ENCODE measurements at places on chromosomes 3 and 15.

GRCh38 chr15:29986946-29987345 lies 95.8 kb upstream of the GOLGA8J start:
- DNase-seq = no peak

- DNase-seq = no peak
Measured at GRCh38 chr3:35291471-35292236, 347.7 kb upstream of the ARPP21 start.

DNA sequence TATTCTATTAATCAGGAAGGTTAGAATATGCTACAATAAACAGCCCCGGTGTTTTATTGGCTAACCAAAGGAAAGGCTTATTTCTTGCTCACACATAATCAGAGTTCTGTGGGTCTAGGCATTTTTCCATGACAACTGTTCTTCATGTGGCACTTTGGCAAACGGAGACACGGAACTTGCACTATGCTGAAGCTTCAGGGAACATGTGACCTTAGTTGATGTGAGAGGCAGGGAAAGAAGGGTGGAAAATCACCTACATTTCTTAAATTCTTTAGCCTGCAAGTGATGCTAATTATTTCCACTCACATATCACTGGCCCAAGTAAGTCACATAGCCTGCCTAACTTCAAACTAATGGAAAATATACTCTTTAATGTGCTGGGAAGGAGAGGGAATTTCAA lies 344.6 kb downstream of the SV2B start:
- DNase-seq = no peak

GRCh38 chr3:190541008-190541407 lies 27.1 kb downstream of the IL1RAP start:
- DNase-seq = no peak

GRCh38 chr3:174957081-174957480 lies 97.9 kb downstream of the NAALADL2 start:
- DNase-seq = no peak

DNA sequence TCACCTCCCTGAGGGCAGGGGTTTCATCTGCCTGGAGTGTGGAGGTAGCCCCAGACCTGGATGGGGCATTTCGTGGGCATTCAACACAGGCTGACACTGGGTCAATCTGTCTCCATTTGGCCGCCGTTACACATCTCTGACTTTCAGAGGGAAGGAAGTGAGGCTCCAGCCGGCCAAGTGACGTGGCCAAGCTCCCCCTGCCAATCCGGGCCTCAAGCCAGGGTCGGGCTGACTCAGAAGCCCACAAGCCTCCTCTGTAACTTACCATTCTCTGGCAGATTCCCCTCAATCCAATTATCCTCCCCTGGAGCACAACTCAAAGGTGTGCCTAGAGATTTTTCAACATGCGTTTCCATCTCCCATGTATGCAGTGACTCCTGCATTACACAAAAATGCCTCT lies 227.6 kb downstream of the KLF13 start:
- no peak for DNase-seq

DNA sequence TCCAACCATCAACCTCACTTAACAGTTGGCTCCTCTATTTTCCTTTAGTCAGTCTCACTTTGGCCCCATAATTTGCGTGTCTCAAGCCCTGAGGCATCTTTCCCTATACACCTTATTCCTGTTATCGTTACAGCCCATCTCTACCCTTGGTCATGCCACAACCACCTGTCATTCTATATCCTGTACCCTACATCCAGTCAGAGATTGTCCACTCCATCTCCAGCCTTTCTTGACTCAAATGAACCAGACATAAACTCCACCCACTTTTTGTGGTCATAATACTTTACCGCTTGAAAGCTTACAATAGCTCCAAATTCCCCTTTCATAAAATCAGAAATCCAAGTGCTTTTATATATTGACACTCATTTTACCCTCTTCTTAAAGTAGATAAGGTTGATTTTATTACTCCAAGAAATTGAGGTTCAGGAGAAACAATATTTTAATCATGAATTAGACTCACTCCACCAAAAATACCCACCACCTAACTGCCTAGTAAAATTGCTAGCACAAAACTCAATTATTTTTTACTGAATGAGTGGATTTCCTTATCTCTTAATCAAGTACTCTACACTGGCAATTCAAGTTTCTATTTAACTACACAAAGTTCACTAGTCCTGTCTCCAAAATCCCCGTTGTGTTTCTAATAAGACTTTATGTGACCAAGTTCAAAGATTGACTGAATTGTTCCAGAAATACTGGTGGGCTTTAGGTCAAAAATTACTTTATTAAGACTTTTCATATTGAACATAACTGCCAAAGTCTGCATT lies 9.1 kb downstream of the CCR4 start:
- DNase-seq = no peak

DNA sequence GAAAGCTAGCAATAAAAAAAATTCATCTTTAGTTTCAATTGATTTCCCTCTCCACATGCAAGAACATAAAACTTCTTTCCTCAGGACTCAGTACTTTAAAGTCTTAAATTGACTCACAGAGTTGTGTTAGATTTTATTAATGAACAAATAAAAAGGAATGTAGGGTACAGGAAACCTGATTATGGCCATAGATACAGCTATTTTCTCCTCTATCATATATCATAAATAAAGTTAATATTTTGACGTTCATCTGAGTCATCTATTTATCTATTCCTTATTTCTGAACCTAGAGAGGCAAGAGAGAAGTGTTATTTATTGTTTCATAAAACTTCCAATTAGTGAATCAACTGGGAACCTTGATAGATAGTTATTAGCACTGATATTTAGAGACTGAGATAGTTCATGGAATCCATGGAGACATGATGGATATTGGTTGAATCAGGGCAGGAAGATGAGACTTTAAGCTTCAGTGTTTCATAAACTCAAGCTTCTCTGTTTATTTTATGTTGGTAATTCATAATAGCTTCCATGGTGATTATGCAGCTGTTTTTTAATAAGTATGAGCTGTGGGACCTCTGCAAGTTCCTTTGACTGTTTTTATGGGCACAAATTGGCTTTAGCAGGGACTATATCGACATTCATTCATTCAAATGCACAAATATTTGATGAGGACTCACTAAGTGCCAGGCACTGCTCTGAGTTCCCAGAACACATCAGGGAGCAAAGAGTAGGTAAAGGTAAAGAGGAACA lies 143.5 kb upstream of the TGFBR2 start:
- no peak for DNase-seq

- no peak for DNase-seq
Measured at GRCh38 chr3:34364335-34364734, 565.9 kb downstream of the PDCD6IP start.

DNA sequence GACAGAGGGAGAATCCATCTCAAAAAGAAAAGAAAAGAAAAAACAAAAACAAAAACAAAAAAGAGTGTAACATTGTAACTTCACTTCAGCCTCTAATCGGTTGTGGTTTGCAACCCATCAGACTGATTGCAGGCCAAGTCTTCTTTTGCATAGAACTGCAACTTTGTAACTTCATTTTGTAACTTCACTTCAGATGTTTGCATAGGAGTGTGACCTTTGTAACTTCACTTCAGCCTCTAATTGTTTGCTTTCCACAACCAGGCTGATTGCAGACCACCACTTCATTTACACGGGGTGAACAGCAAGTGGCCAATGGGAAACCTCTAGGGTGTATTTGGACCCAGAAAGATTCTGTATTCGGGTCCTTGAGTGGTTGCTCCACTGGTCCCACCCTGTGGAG lies 79.1 kb upstream of the CHMP2B start:
- no peak for DNase-seq

- DNase-seq = no peak
Measured at GRCh38 chr3:69370901-69371301, 15.0 kb downstream of the FRMD4B start.

- no peak for DNase-seq
Measured at GRCh38 chr3:107198581-107199181, 178.6 kb upstream of the CCDC54 start.

DNA sequence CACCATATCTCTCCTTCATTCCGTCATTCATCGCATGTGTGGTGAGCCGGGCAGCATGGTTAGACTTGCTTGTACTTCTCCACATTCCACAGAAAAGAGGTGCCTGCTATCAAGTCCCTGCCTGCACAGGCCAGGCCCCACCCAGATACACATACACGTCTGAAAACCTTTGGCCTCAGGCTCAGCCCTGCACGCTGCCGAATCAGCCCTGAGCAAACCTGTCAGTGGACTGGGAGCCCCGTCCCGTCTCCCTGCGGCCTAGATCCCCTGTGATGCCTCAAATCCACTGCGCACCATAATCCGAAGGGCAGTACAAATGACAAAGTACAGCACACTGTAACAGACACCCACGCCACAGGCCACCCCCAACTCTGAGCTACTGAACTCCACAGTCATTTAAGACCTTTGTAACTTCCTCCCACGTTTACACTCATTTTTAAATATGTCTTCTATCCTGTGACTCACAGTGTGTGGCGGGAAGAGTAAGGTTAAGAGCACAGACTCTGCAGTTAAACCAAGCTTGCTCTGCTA lies 67.1 kb downstream of the MB21D2 start:
- no peak for DNase-seq

- no peak for DNase-seq
Measured at GRCh38 chr3:141368925-141369794, 856 bp downstream of the ZBTB38 start.

DNA sequence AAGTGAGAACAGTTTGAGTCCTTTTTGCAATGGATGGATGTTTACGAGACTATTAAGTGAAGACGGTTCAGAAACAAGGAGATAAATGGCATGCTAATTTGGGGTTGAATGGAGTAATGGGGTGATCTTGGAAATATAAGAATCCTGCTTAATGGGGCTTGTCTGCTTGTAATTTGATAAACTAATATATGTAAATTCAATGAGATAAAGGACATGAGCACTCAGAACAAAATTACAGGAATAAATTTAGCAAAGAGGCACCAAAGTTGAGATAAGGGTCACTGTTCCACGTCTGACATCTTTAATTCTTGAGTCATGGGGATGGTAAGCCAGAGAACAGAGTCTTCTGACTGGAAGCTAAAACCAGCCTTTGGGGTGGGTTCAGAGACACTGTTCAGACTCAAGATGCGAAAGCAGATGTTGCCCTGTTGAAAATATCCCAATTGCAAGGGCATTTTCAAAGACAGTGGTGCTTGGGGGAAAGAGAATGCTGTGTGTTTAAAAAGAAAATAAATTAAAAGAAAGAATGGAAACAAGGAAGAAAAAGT lies 67.8 kb upstream of the CHRNB4 start:
- DNase-seq = no peak

DNA sequence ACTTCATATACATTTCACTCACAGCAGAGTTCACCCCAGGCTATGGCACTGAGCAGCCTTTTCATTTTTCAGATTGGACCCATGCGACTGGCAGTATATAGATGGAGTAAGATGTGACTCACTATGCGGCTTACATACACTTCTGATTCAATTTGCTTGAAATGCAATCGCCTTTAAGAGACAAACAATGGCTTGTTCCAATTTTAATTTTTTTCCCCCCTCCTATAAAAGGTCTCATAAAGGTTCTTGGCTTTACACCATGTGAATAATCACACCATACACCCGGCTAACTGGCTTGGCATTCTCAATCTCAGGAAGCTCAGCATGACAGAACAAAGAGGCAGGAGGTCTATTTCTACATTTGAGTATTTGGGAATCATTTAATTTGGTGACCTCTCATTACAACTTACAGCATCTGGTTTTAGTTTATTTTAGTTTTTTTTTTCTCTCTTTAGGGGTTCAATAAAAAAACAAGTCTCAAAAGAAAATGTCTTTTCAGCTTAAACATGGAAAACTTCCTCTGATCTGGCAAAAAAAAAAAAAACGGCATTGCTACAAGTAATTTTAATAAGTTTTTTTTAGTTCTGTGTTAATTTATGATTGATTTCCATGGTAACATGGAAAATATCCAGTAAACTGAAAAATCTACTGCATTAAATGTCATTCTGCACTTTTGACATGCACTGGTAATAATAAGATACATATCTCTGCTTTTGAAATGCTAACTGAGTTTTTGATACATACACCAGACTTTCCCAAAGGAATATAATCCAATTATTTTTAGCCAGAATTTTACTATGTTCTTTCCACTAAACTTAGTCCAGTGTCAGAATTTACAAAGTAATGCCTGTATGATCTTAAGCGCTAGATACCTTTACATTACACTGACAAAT lies 38.8 kb downstream of the GADL1 start:
- DNase-seq = no peak

DNA sequence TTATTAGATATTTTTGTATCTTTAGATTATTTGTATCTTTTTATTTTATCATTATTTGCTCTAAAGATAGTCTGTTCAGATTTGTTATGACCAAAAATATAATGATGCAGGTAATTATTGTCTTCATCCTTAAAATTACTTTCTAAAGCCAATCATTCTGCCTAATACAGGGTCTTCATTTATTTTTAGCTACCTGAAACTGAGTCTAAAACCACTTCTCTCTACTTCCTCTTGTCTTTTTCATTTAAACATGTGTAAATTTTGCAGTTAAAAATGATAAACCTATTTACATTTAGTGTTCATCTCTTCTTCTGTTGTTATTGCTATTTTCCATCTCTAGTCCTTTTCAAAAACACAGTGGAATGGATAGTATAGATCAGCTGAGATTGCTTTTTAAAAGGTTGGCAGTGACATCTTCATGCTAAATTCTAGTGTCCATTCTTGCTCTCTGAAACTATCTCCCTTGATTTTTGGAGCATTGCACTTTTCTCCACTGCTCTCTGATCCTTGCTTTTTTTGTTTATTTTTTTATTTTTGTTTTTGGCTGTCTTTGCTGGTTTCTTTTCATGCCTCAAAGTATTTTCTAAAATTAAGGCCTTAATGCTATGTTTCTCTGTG lies 91.8 kb downstream of the UBE2E2 start:
- no peak for DNase-seq

DNA sequence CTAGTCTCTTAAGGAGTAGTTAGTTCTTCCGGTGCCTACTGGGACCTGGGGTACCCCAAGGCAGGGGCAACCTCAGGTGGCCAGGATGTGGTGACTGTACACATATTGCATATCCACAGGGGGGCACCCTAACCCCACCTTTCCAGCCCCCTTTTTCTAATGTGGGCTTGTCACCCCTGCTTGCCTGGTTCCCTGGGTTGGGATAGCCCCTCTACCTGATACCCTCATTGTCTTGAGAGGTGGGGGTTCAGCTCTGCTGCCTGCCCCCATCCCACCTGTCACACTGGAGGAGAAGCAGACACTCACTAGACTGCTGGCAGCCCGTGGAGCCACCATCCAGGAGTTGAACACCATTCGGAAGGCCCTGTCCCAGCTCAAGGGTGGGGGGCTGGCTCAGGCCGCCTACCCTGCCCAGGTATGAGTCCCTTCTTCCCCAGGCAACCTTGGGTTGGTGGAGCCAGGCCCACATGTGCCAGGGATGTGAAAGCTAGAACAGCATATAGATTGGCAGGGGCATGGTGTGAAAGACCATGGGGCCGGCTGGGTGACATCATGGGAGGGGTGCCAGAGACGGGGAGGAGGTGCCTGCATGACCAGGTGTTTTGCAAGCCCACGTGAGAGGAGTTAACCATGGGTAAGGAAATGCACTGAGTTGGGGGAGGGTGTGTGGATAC lies 4.0 kb downstream of the GLYCTK start:
- DNase-seq = peak; percentile 48

- no peak for DNase-seq
Measured at GRCh38 chr15:51283026-51283425, 55.4 kb downstream of the CYP19A1 start.
